ENCODE measurements at places on chromosomes 7 and 10.

GRCh38 chr10:17216901-17217395, 11.1 kb upstream of the VIM start:
- peaks cover 2% of the 10 kb centered on the region for H3K27me3 ChIP-seq
- no peak overlapping the region for H3K27ac ChIP-seq
- DNase-seq, result no peak
- no peaks in the 10 kb centered on the region for H3K36me3 ChIP-seq
- H3K4me1 ChIP-seq, result peaks cover 33% of the 10 kb centered on the region
- no peak overlapping the region for H3K4me3 ChIP-seq

DNA sequence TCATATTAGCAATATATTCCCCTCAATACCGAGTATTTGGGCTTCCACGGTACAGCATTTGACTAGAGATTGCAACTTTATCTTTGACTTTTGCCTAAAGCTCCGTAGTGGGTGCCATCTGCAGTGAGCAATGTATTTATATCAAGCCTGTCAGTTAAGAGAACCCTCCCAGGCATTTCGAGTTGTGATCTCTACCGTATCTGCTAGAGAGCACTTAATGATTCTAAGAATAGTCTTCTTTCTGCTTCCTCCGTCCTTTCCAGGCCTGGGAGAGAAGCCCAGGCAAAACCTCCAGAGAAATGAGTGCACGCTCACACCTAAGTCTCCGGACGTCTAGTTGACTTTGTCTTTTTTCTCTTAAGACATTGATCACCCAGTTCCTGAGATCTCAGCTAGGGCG, 210.6 kb downstream of the KLF6 start:
- no peak for DNase-seq
- H3K36me3 ChIP-seq, result no peaks in the 10 kb centered on the region
- peaks cover 29% of the 10 kb centered on the region for H3K4me1 ChIP-seq
- H3K27me3 ChIP-seq, result peaks cover 4% of the 10 kb centered on the region

DNA sequence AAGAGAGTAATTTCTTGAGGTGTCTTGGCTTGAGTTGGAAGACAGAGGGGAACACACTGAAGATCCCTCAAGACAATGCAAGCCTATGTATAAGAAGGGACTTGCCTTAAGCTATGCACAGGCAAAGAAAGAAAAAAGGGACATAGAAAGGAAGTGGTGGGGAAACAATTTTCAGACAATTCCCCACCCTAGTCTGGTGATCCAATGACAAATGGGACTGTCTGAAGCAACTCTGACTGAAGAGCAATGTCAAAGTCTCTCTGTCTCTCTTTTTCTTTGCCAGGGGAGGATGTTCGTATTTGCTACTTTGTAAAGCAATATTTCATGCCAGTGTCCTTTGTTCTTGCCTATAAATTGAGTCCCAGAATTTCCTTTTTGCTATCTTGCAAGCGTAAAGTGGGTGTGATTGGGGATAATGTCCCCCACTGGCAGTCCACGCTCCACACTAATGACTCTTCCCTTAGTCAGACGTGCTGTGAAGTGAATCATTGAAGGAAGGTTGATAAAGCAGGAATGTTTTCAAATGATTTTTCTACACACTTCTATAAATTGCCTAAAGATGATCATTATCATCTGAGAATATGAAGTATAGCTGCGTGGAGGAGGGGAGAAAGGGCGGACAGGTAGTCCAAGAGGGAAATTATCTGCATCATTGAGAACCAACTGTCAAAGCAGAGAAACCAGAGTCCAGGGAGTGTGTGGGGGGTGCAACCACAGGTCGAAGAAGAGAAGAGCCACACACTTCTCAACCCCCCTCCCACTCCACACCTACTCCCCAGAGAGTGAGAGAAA, 243.8 kb upstream of the ETV1 start:
- H3K4me1 ChIP-seq, result peaks cover 9% of the 10 kb centered on the region
- peak overlapping the region; percentile 52 for H3K27ac ChIP-seq
- no peaks in the 10 kb centered on the region for H3K36me3 ChIP-seq
- H3K27me3 ChIP-seq, result no peaks in the 10 kb centered on the region
- H3K4me3 ChIP-seq, result no peak overlapping the region

DNA sequence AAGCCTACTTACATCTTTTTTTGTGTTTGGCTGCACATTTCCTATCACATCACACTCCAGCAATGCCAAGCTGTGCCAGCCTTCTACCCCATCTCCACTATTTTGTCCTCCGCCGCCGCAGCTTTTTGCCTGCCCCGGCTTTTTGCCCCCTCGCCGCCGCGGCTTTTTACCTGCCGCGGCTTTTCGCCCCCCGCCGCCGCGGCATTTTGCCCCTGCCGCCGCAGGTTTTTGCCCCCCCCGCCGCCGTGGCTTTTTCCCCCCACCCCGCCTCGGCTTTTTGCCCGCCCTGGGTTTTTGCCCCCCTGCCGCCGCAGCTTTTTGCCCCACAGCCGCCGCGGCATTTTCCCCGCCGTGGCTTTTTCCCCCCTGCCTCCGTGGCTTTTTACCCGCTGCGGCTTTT, 506.0 kb downstream of the ZNF37A start:
- no peaks in the 10 kb centered on the region for H3K36me3 ChIP-seq
- no peak overlapping the region for H3K4me3 ChIP-seq
- H3K4me1 ChIP-seq, result no peaks in the 10 kb centered on the region

DNA sequence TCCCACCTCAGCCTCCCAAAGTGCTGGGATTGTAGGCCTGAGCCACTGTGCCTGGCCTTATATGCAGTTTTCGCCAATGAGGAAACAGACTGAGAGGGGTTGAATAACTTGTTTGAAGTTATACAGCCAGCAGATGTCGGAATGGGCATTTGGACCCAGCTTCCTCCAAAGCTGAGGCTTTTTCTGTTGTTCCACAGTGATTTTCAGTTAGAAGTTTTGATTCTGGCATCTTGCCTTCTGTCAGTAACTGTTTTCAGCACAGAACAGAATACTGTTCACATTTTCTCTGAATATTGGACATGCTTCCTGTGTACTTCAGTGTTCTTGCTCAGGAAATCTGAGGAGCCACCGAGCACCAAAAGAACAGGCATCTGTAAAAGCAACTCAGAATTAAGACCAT, 287.2 kb downstream of the CAMK1D start:
- H3K27me3 ChIP-seq, result peaks cover 2% of the 10 kb centered on the region
- H3K4me3 ChIP-seq, result no peak overlapping the region
- peaks cover 51% of the 10 kb centered on the region for H3K4me1 ChIP-seq
- no peak for DNase-seq
- no peaks in the 10 kb centered on the region for H3K36me3 ChIP-seq
- no peak overlapping the region for H3K27ac ChIP-seq

DNA sequence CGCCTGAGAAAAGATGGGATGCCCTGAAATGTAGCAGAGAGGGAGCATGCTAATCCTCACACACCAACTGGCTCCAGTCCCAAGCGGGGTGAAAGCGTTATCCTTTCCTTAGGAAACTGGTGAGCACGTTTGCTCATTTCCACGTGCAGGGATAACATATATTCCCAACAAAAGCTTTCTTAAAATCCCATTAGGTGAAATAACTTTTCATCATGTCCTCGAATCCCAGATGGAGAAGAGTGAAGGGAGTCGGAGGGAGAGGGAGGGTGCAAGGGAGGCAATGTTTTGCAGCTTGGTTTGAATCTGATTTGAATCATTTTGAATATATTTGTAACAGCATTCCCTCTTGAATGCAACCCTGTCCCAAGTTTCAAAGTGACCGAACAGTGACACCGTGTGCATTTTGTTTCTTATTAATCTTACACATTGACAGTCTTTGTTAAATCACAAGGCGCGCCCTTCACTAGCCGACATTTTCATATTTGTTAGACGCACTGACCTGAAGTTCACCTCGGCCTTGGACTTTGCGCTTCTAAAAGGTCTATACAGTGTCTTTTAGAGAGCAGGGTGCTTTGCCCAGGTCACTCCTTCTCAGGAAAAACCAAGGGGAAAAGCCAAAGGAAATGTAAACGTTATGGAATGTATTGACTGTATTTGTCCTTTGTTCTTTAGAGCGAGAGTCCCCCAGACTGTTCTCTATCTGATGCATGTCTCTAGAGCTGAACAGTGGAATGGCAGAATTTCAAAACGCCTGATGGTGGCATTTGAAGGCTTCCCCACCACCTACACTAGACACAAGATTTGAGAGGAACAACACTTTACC, 3.1 kb upstream of the HOXA4 start:
- H3K4me1 ChIP-seq, result peaks cover 86% of the 10 kb centered on the region
- DNase-seq, result no peak
- peaks cover 39% of the 10 kb centered on the region for H3K36me3 ChIP-seq
- peak overlapping the region; percentile 97 for H3K4me3 ChIP-seq

GRCh38 chr10:21975378-21975990, 28.0 kb downstream of the DNAJC1 start:
- H3K27me3 ChIP-seq, result no peaks in the 10 kb centered on the region
- no peak overlapping the region for H3K27ac ChIP-seq
- H3K4me1 ChIP-seq, result peaks cover 39% of the 10 kb centered on the region
- DNase-seq, result no peak
- H3K4me3 ChIP-seq, result peak overlapping the region; percentile 31

GRCh38 chr10:113019692-113020474, 69.8 kb downstream of the TCF7L2 start:
- peaks cover 4% of the 10 kb centered on the region for H3K36me3 ChIP-seq
- peaks cover 70% of the 10 kb centered on the region for H3K4me1 ChIP-seq
- H3K27me3 ChIP-seq, result peaks cover 8% of the 10 kb centered on the region
- H3K4me3 ChIP-seq, result peak overlapping the region; percentile 24
- DNase-seq, result no peak
